ENCODE measurements at places on chromosomes 7 and 10. TPM values are rescaled to one million over a fixed set of nuclear protein-coding genes. Genes with fewer than 3 reads are reported as not detected.

Gene DNA2
- polyA plus RNA-seq, result 9.7 TPM

GRCh38 chr7:86282014-86282682 lies 361.6 kb upstream of the GRM3 start:
- no peak for DNase-seq

DNA sequence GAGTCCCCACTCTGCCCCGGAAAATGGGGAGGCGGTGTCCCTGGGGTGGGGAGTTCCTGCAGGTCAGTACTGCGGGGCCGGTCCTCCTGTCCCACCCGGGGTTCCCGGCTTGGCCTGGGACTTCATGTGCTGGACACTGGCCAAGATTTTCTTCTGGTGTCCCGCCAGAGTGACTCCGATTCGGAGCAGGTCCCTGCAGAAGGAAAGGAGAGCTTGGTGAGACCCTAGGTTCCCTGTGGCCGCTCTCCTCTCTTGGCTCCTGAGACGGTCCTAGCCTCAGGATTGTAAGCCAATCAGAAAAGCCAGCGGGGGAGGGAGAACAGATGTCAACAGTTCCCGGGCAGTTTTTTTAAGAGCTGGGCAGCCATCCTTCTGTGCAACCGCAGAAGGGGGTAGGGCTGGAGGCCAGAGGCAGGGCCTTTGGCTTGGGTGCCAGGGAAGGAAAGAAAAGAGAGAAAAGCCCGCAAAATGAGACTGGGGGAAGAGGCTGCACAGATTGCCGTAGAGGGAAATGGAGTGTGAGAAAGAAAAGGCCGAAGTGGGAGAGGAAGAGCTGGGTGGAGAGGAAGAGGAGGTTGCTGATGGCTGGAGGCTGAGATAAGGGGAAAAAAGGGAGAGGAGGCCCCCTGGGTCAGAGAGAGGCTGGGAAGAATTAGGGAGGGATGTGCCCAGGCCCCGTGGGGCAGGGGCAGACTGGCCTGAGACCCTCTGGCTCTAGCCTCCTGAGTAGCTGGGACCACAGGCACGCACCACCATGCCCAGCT lies 23.7 kb downstream of the EPHB4 start:
- no peak for DNase-seq

Gene SYT15B
- 2.1 TPM for polyA plus RNA-seq

All from right renal cortex interstitium (tissue), 3 donors.